ENCODE measurements at places on chromosomes 12 and 14. TPM values are rescaled to one million over a fixed set of nuclear protein-coding genes. Genes with fewer than 3 reads are reported as not detected.
A peak's percentile ranks its signal among the peaks of the same experiment; 100 is the strongest.

DNA sequence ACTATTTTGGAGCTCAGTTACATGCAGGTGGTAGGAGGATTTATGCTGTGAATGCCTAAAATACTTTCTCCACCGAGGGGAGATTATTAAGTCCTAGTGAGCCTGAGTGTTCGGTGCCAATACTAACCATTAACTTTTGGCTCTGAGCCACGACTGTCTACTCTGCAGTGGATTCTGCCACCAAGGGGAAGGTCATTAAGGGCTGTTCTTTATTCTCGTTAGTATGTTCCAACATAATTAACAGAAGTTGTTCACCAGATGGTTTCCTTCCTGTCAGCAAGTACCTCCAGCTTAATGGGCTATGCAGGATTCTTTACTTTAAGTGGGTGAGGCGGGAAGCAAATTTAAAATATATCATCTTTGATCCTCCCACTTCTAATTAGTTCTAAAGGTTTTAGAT, 326.3 kb downstream of the BMP4 start:
- no peak for DNase-seq

DNA sequence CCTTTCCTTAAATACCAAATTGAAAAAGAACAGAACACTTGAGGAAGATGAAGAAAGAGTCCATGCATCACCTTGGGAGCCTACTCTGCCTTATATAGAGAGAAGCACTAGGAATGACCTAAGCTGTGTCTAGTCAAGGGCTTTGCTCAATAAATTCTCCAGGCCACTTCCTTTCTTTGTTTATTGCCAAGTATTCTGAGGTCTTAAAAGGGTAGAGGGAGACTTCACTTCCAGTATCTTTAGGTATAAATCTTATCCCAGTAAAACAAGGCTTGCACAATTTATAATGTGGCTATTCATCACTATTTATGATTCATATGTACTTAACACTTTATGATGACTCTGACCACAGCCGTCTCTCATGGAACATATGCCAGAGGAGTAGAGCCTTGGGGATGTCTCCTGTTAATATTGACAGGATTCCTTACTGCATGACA, 85.1 kb upstream of the ARHGAP5 start:
- DNase-seq, result no peak

GRCh38 chr12:81300454-81300853, 222.6 kb downstream of the ACSS3 start:
- DNase-seq, result no peak

GRCh38 chr12:130161261-130162243, 712 bp upstream of the FZD10 start:
- DNase-seq, result no peak

GRCh38 chr14:75709207-75709812, 48.3 kb downstream of the TTLL5 start:
- DNase-seq, result peak; percentile 78

- no peak for DNase-seq
These were observed 9.8 kb downstream of the SLC38A1 start for GRCh38 chr12:46259071-46259470.

- no peak for DNase-seq
These were observed 134.6 kb downstream of the BTG1 start for GRCh38 chr12:92010853-92011701.

DNA sequence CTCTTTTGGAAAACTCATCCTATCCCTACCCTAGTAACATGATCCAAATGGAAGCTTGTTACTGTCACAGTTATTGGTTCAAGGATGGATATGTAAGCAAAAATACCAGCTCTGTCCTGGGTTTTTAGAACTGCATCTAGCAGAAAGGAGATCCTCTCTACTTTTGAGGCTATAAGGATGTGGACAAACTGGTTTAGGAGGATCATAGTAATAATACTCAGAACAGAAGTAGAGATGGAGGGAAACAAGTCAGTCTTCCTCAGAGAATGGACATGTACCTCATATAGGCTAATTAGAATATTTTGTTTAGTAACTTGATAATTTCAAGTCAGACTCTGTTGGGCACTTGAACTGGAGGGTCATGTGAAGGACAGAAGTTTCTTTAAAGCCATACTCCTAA, 26.6 kb downstream of the FUT8 start:
- no peak for DNase-seq

DNA sequence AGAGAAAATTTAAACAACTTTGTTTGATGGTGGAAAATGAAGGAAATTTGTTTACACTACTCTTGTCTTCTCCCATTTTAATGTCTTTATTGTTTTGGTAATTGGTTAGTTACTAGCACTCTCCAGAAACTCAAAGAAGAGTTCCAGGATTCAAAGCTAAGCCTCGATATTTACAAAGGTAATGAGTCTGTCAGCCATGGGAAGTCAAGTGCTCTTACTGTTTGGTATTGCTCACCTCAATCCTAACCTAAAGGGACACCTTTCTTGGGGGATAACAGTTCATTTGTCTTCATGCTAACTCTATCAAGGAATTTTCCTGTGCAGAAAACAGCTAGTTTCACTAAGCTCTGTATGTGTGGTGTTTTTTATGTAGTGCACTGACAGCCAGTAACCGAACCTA, 222.9 kb upstream of the LMO3 start:
- DNase-seq, result no peak

DNA sequence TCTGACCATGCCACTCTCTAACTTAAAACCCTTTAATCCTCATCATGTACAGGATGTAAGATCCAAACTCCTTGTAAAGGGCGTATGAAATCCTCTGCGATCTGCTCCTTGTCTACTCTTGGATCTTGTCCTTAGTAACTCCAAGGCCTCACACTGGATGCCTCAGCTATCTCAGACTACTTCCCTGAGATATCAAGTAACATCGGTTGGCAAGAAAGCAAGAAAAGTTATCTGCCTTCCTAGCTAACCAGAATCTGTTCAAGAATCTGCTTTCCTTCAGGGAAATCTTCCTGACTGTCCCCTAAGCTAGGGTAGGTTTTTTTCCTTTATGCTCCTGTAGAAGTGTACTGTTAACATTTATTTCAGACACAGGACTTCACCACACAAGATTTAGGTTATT, 82.6 kb downstream of the TAOK3 start:
- DNase-seq, result no peak

DNA sequence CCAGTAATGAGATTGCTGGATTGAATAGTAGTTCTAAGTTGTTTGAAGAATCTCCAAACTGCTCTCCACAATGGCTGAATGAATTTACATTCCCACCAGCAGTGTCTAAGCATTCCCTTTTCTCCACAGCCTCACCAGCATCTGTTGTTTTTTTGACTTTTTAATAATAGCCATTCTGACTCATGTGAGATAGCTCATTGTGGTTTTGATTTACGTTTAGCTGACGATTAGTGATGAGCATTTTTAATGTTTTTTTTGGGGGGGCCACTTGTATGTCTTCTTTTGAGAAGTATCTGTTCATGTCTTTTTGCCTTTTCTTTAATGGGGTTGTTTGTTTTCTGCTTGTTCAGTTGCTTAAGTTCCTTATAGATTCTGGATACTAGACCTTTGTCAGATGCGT, 8.1 kb upstream of the SLC15A5 start:
- DNase-seq, result no peak

- DNase-seq, result no peak
These were observed 236.1 kb downstream of the CEP128 start for GRCh38 chr14:80705241-80705980.

GRCh38 chr12:19971361-19972280, 396.7 kb upstream of the PDE3A start:
- DNase-seq, result no peak

DNA sequence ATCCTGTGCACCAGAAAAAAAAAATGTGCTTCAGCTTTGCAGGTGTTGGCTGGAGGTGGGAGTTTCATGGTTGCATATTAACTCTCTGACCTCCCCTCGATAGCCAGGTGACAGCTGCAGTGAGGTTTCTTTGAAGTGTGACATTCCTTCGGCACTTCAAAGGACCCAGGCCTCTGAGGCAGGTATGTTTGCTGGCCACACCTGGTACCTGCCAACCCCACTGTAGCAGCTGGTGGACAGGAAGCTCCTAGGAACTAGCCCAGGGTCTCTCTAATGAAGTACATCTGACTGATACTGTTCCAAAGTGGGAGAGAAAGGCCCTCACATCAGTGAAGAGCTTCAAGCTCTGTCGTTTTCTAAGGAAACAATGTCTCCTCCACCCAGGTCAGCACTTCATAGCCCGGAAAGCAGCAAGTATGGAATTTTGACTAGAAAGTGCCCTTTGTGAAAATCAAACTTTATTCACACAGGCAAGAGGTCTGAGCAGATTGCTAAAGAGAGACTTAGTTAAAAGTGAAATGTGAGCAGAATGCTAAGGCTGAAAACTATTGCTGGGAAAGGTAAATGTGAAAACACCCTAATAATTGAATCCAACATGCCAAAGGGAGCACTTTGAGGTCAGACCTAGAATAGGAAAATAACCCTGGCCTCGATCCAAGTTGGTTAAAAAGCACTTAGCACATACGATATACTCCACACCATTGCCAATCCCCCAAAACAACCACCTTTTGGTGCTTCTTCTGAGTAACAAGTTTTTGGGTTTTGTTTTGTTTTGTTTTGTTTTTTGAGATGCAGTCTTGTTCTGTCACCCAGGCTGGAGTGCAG, 71.3 kb downstream of the PHLDA1 start:
- no peak for DNase-seq

DNA sequence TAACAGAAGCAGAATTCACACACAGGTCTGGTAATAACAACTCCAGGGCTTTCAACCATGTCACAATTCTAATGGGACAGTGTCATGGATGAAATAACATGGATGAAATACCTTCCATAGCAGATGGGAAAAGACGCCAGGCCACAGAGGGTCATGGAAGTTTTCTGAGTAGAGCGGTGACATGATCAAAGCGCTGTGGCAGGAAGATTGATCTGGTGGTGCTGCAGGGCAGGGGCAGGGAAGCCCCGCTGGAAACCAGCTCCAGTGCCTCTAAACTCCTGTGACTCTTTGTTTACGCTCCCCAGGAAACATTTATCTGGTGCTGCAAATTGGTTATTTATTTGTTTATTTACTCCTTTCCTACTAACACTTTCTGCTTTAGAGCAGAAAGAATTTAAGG, 108.3 kb upstream of the HMGA2 start:
- no peak for DNase-seq

GRCh38 chr12:132360906-132361777, 31.8 kb upstream of the GALNT9 start:
- DNase-seq, result no peak

DNA sequence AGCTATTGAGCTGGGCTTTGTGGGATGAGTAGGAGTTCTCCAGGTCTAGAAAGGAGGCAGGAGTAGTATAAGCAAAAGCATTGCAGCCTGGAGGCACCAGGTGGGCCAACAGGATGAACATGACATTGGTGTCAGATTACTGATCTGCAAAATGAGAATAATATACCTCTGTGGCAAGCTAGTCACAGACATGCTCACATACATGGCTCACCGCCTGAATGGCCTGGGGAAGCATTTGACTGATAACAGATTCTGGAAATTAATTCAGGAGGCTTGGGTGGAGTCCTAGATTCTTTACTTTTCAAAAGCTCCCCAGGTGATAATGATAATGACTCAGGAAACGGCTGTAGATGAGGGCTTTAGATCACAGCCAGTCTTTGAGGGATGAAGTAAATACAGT, 709 bp downstream of the TCL1B start:
- no peak for DNase-seq

Gene FLVCR2
- 5.5 TPM for total RNA-seq

Gene NOVA1
- not detected for total RNA-seq

Gene PRICKLE1
- total RNA-seq, result 0.05 TPM

Gene PLA2G1B
- not detected for total RNA-seq

Gene IFI27
- total RNA-seq, result 116 TPM

Gene EVL
- total RNA-seq, result 863 TPM

Gene REC8
- total RNA-seq, result 54.5 TPM

Gene TSPAN19
- total RNA-seq, result not detected

Gene DYNC1H1
- total RNA-seq, result 271 TPM

Gene DNAH10
- 0.18 TPM for total RNA-seq

Gene C14orf39
- total RNA-seq, result not detected
